ENCODE measurements at places on chromosomes 3 and 15.
A peak's percentile ranks its signal among the peaks of the same experiment; 100 is the strongest.

GRCh38 chr3:106795553-106795952 lies 581.7 kb upstream of the CCDC54 start:
- no peak for DNase-seq

- DNase-seq = peak; percentile 67
Observed at GRCh38 chr15:44340410-44340809, 51.9 kb downstream of the GOLM2 start.

DNA sequence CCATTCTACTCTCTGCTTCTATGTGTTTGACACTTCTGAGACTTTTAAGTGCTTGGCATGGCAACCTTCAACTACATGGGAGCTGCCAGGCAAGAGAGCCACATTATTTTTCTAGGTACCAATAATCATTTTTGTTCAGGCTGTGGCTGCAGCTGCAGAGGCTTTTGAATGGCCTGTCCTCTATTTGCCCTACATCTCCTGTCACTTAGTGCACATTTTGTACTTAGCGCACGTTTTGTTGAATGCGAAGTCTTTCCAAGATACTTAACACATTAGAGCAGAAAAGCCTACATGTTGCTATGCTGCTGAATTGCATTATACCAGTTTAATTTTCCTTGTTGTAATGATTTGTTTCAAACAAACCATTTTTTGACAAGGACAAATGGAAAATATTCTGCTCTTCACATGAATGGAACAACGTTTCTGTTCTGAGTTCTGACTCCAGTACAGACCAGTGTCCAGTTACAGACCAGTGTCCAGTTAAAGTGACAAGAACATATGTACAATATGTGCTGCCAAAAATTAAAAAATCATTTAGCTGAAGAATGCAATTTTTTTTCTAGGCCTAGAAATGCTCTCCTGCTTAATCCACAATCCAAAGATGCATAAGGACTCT lies 113.9 kb downstream of the ABI3BP start:
- no peak for DNase-seq

GRCh38 chr3:9800529-9800928 lies 7.6 kb downstream of the ARPC4 start:
- DNase-seq = no peak

- peak; percentile 1 for DNase-seq
Observed at GRCh38 chr3:124034016-124034843, 42.3 kb upstream of the ROPN1 start.

GRCh38 chr3:122102191-122102935 lies 47.2 kb downstream of the CD86 start:
- no peak for DNase-seq

DNA sequence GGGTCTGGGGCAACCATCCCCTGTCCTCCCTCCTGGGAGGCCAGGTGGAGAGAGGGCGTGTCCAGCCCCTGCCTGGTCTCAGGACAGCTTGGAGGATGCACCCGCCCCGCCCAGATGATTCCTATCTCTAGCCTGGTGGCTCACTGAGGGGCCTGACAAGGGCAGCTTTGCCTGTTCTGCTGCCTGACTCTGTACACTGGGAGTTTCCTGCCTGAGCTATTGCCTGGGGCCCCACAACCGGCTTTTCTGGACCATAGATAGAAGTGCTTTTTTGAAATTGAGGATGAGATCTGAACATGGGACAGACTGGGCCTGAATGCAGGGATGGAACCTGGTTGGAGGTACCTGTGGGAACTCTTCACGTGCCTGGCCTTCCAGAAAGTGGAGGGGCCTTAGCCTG lies 751 bp upstream of the PLA2G4E start:
- DNase-seq = no peak

DNA sequence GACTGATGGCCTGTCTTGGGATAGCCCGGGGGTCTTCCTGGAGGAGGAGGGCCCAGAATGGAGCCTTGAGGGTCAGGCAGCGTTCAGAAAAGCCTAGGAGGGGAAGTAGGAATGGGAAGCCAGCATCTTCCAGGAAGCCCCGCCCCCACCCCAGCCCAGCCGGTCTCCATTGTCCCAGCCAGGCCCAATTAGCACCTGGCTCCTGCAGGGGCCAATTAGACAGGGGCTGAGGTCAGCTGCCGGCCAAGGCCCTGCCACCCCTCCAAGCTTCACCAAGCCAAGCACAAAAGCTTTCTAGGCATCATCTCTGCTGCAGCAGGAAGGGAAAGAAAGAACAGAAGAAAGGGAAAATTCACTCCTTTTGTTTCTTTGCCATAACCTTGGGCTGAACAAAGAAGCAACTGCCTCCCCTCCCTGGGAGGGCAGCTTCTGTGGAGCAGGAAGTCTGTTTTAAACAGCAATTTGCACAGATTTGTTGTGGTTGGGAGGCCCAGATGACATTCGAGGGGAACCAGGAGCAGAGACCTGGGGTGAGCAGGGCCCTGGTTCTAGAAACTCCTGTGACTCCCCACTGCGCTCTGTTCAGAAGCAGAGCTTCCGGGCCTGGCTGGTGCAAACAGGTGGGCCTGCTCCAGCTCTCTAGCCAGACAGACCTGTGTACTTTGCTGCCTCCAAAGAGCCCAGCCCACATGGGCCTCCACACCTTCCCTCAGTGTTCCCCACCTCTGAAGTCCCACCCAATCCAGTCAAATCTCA lies 47.7 kb downstream of the CYP11A1 start:
- DNase-seq = no peak

DNA sequence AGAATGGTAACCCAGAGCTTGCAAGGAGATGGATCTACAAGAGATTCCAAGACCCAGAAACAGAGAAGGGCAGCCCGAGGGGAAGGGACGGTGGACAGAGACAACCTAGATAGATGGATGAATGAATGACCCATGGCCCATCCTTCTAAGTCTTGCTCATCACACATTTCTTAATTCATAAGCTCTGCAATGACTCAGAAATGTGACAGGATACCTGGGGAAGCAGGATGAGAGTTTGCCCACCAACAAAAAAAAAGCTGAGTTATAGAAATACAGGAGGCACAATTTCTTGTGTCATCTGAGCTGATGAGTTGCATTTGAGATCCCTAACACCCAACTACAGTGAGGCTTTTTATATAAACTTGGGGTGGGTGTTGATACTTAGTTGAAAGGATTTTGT lies 76.6 kb downstream of the CNTN3 start:
- DNase-seq = peak; percentile 47

DNA sequence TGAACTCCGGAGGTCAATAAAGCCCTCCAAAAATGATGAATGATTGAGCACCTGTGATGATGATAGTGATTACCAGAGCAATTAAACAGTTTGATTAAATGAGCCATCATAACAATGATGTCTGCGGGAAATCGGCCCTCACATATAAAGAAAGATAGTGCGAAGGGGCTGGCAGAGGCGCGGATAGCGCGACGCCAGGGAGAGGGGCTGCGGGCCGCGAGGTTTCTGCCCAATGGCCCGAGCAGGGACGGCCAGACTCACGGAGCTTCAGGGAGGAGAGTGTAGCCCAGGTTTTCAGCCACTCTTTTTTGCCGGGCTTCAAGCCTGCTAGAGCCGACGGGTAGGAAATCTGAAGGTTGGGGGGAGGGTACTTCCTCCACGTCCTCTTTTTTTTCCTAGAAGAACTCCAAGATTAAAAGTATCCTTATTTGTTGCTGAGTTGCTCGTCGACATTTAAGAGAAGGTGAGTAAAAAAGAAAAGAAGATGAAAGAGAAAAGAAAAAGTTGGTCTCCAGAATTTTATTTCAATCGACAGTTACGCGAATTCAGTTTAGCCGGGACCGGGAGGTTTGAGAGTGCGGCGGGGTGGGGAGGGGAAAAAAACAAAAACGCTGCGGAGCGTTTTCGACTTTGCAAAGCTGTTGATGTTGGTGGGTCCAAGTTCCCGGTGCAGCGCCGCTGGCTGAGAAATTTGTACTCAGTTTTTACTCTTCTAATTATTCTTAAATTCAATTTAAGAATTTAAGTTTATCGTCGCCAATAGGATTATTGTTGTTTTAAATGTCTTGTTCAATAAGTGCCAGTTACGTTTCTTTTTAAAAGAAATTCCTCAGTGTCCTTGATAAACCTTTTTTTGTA lies 2.2 kb upstream of the MEIS2 start:
- no peak for DNase-seq

GRCh38 chr15:25600751-25601150 lies 161.9 kb upstream of the UBE3A start:
- DNase-seq = peak; percentile 26

- peak; percentile 78 for DNase-seq
Observed at GRCh38 chr3:156509189-156510174, 45.4 kb downstream of the SSR3 start.

- no peak for DNase-seq
Observed at GRCh38 chr3:112315791-112316190, 17.2 kb upstream of the CD200 start.

DNA sequence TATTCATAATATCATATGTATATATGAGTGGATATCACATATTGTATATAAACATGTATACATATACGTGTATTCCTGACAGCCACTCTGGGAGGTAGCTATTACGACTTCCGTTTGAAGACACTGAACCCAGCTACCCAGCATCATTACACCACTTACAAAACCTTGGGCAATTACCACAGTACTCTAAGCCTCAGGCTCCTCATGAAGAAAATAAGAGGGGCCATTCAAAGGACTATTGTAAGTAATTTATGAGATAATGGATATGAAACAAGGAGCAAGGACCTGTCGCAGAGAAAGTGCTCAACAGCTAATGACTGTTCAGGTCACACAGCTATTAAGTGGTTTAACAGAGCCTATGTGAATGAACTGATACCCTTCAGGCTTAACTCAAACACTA lies 52.4 kb downstream of the KCNMB2 start:
- DNase-seq = no peak

GRCh38 chr15:34837246-34838016 lies 42.1 kb upstream of the ACTC1 start:
- DNase-seq = peak; percentile 81

DNA sequence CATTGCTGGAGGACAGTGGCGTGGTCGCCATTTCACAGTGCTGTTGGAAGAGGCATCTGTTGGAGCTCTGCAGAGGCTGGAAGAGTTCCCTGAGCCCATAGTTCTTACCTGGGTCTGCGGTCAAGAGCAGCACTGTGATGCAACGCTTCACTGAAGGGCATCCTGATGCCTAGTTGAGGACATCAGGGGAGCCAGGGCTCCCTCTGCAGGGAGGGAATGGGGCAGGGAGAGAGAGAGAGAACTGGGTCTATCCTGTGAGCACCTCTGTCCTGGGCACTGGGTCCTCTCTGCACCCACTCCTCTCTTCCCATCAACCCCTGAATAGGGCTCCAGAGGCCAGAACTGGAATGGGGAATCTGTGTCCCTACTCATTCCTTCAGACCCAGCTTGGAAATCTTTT lies 23.9 kb upstream of the MOBP start:
- DNase-seq = no peak

- DNase-seq = no peak
Observed at GRCh38 chr15:52862677-52863076, 72.5 kb upstream of the ONECUT1 start.

DNA sequence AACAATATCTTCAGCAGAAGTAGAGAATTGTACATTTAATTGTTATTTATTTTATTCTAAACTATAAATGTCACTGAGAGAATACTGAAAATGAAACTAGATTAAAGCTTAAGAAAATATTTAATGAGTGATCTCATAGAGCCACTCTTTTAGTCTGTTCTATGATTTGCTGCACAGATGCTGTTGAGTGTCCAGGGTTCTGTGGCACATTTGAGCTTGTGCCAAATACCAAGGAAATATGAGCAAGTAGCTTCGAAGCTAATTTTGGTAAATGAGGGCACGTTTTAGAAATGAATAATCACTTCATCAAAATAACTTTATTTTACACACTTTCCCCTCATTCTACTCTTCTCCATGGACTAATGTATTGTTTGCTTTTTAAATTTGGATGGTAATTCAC lies 53.6 kb upstream of the THRB start:
- peak; percentile 55 for DNase-seq

- DNase-seq = no peak
Observed at GRCh38 chr3:30470496-30470895, 135.9 kb upstream of the TGFBR2 start.

GRCh38 chr3:30407651-30408050 lies 198.8 kb upstream of the TGFBR2 start:
- DNase-seq = no peak

DNA sequence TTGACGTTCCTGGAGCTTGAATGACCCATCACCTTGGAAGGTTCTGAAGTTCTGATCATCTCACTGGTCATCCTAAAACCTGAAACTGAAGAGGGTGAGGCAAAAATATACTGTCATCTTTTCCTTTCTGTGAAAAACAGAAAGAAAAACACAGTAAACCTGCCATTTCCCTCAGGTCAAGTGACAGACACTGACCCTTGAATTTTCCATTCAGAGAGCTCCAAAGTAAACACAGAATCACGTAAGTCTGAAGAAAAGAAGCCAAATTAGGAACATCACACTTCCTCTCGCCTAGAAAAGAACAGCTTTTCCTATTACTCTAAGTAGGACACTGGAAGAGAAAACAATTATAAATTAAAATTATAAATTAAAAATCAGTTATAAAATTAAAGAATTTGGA lies 78.7 kb upstream of the TGFBR2 start:
- no peak for DNase-seq

DNA sequence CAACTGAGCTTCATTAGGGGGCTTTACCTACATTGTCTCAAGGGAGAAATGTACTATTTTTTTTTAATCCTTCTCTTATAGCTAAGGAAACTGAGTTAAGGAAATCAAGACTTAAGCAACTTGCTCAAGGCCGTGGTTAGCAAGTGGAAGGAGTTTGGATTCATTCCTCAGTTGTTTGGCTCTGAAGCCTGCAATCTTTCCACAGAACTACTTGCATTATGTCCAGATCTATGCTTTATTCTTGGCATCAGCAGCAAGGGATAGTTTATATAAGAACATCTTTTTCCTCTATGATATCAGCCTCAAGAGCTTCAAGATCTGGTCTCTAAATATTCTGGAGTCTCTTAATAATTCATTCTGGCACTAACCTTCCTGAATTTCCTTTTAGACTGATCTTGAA lies 182.4 kb downstream of the SV2B start:
- no peak for DNase-seq

DNA sequence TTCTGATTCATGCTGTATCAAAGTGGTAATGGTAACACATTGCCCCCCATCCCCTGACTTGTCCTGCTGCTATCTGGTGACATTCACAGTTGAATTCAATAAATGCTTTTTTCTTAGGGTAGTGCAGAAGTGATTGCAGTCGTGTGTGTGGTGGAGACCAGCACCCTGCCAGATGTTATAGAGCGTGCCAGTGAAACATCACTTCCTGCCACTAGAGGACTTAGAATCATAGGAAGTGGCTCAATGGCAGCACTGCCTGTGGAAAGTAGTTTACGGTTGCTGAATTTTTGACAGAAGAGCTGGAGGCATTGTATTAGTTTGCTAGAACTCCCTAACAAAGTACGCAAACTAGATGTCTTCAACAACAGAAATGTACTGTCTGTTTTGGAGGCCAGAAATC lies 37.4 kb upstream of the P2RY12 start:
- no peak for DNase-seq

GRCh38 chr3:129605922-129606635 lies 397 bp downstream of the PLXND1 start:
- peak; percentile 38 for DNase-seq

- peak; percentile 0 for DNase-seq
Observed at GRCh38 chr3:75048650-75049049, 434.2 kb upstream of the CNTN3 start.

Data from fibroblast of mammary gland (primary cell).